ENCODE measurements at places on chromosomes 12 and 14.

- no peak for DNase-seq
Observed at GRCh38 chr14:91373591-91374254, 43.9 kb downstream of the CCDC88C start.

- DNase-seq = no peak
Observed at GRCh38 chr12:103656291-103656690, 69.2 kb downstream of the STAB2 start.

- DNase-seq = no peak
Observed at GRCh38 chr14:63318835-63319234, at the start of gene GPHB5. Gene GPHB5 (minus strand): TSS chr14:63318935. CDS start chr14:63317849, 1,086 bp downstream.

DNA sequence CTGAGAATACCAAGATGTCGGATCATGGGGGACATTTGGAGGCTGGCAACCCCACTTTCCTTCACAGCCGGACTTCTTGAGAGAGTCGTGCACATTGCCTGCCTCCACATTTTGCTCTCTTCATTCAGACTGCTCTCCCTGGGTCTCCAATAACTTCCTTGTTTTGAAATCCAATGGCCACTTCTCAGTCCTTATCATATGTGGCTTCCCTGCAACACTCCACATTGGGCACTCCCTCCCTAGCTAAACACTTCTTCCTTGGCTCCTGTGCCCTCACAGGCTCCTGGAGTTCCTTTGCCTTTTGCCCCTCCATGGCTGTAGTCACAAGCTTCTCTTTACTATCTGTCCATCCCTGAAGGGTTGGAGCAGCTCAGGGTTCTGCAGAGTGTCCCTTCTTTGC, 30.1 kb downstream of the NPC2 start:
- no peak for DNase-seq

DNA sequence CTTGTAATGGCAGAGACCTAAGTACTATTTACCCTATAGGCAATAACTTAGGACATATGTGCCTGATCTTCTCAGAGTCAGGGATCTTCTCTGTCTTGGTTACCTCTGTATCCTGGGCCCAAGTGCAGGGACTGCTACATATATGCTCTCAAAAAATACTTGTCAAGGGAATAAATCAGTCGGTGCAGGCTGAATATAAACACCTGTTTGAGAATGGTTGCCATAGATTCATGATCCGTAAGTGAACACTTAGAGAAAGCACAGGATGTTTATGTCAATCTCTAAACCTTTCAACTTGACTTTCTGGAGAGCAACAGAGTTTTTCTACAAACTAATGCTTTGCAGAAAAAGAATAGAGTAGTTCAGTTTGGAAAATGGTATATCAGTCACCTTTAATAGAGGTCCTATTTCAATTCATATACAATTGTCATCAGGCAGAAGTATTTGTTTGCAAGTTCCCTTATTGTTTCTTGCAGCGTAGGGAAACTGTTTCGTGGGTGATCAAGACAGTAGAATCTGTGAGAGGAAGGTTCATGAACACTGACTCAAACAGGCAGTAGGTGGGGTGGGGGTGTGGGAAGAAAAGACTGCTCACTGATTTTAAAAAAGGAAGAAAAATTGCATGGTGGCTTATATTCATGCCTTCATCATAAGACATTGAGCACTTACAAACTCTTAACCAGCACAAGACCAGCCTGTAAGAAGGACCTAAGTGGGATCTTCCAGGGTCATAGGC, 6.0 kb upstream of the UBE2N start:
- no peak for DNase-seq

DNA sequence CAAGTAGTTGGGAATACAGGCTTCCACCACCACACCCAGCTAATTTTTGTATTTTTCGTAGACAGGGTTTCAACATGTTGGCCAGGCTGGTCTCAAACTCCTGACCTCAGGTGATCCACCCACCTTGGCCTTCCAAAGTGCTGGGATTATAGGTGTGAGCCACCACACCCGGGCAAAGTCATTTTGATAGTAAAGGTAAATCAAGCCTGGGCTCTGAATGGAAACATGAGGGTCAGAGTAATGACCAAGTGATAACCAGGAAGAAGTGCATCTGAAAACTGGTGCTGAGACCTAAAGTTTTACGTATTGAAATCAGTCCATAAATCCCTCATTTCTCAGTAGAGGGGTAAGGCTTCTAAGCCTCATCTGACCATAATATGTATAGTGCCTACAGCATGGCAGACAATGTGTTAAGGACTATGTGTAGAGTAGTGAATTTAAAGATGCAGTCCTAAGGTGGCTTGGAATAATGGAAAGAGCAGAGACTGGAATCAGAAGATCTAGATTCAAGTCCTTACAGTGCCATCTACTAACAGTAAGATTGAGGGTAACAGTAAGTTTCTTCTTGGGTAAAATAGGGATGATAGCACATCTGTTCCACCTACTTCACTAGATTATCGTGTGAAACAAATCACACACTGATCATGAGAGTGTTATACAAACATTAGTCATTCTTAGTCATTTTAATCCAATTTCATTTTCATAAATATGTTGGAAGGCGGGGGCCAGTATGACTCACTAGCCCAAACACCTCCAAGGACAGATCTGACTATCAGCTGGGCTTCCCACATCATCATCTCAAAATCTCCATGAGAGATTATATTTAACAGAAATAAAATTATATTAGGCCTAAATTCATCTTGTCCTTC, 11.2 kb downstream of the MAP4K5 start:
- DNase-seq = no peak

DNA sequence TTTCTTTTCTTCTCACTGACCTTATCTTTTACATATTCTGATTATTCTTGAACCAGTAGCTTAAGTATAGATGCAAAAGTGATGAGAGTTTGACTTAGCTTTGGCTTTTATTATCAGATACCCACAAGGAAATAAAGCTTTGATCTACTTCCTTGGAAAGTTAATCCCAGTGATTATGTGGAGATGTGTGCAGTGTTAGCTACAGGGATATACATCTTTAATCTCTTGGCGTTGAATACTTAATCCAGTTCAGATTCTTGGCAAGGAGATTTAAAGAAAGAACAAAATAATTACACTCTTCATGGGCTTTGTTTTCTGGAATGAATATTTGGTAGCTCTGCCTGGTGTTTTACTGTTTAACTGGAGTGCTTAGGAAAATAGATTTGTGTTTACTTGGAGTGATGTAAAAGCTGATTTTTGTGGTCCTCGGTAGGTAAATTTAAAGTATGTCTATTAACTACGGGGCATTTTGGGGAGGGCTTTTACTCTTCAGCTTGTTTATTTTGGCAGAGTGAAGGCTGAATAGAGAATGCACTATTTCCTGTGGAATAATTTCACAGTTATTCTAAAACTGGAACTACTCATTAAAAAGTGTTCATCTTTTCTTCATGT, 150.1 kb upstream of the LRIG3 start:
- DNase-seq = no peak

- no peak for DNase-seq
Observed at GRCh38 chr12:67148265-67148664, 120.9 kb upstream of the CAND1 start.

Measured in brain (organoid and tissue), 16 donors.